ENCODE measurements at places on chromosomes 5 and 9.

DNA sequence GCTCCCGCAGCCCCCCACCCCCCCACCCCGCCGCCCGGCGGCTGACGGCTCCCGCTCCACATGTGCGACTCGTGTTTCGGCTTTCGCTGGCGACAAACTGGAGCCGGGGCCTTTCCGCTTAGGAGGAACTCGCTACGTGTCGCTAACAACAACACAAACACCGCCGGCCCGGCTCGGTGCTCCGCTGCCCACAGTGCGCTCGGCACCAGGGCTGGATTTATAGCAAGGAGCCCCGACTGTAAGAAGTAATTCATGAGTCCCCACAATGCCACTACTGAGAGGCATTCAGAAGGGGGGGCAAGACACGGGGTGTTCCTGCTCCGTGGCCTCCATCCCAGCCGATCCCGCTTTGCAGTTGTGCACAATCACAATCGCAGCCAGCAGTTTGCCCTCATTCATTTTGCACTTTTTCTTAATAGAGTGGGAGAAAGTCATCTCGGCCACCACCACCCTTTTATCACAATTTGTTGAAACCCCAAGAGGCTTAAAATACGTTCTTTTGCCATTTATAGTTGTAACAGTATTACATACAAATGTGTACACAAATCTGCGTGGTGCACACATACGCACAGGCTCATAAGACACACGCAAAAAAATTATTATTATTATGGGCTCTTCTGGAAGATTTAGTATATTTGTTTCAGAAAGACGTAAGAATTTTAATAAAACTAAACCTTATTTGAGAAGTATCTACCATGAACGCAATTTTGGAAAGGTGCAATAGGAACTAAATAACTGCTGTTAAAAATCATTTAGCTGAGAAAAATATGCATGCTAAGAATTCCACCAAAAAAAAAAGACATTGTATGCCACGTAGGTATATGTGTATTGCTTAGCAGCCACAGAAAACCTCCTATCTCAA, 48.1 kb downstream of the EBF1 start:
- DNase-seq: no peak

GRCh38 chr5:179080724-179081123, 20.6 kb downstream of the ZNF354C start:
- DNase-seq: no peak

DNA sequence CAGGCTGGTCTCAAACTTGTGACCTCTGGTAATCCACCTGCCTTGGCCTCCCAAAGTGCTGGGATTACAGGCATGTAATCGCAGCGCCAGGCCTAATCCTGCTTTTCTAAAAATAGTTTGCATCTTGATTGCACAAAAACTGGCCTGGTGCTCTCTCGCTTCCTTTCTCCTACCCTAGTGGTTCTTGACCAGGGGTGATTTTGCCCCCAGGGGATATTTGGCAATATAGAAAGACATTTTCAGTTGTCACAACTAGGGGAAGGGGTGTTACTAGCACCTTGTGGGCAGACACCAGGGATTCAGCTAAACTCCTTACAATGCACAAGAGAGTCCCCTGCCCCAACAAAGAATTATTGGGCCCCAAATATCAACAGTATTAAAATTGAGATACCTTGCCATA, 139.8 kb downstream of the DROSHA start:
- DNase-seq: no peak

DNA sequence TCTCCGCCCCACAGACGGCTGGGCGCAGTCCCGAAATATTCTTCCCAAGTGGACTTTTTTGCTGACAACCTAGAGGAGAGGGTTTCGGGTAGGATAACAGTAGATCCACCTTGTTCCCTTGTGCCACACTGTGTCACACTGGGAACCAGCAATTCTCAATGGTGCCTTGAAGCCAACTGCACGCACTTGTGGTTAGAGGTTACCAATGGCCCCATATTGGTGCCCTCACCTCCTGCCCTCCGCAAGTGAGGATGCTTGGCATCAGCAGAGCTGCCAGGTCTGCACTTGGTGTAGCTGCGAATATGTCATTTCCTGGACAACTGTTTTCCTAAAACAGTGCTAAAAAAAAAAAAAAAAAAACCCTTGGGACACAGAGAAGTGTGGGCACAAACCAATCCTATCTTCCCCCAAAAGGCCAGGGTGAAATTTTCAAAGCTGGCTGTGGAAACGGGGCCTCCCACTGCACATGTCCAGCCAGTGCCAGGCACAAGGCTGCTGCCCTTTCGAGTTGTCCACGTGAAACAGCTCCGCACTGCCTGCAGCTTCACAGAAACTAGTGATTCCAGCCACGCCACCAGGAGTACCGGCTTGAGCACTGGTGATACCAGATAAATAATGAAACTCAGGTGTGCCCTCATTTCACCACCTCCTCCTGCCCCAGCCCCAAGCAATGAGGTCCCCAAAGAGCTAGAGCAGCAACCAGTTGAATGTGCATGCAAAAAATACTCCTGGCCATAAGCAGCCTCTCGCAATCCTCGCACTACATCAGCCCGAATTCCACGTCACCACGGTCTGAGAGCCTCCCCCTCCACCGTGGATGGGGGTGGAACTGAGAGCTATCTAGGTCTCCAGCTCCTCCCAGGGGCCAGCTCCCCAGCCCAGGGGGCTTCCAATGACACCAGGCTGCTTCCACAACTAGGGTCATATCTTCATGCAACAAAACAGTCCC, 51.2 kb downstream of the USP20 start:
- DNase-seq: no peak

DNA sequence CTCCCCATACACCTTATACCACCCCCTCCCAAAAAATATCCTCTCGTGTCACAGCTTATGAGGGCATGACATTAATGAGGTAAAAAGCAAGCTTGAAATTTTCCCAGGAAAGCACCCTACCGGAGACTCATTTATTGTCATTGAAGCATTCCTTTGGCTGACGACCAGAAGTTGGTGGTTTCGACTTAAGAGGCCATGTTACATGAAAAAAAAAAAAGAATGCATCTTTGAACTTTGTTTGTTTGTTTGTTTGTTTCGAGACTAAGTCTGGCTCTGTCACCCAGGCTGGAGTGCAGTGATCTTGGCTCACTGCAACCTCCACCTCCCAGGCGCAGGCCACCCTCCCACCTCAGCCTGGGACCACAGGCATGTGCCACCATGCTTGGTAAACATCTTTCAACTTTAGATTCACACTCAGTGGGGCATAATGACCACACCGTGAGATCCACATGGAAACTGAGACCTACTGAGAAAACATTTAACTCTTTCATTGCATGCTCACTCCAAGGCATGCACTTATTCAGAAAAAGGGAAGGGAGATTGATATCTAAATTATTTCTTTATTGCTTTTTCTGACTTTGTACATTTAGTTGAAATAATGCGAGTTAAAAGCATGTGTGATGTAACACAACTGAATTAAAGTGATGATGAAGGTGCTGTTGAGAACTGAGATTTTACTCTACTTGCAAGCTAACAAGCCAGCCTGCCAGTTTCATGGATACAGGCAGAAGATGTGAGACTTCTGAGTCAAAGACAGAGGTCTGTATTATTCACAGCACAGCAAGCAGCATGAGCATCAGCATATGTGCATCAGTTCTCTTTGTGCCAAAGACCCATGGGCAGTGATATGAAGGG, 5.1 kb upstream of the RAB14 start:
- no peak for DNase-seq

DNA sequence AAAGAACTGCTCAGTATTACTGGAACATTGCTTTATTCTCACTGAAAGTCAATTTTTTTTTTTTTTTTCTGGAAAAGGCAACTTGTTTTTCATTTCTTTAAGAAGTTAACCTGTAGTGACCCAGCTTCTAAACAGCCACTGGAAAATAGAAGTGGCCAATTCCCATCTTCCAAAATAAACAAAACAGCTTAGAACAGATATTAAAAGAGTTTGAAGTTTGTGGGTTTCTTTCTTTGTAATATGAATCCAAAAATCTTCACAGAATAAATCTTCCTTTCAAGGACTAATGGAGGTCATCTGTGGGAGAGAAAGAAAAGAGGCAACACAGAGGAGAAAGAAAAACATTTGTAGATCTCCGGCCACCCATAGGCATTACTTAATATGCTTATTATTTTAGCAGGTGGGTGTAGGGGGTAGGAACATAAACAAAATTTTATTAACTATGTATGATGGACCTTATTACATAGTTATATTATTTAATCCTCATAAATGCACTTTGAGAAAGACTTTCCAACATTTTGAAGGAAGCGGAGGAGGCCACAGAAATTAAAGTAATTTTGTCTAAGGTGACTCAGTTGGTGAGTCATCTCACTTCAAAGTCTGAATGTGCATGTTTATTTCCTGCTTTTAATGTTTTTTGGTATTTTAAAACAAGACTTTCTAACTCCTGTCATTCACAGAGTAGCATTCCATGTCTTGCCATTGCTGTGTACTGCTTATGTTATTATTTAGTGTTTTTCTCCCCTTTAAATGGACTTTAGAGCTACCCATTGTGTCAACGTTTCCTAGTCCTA, 1791.8 kb upstream of the WWC1 start:
- no peak for DNase-seq

DNA sequence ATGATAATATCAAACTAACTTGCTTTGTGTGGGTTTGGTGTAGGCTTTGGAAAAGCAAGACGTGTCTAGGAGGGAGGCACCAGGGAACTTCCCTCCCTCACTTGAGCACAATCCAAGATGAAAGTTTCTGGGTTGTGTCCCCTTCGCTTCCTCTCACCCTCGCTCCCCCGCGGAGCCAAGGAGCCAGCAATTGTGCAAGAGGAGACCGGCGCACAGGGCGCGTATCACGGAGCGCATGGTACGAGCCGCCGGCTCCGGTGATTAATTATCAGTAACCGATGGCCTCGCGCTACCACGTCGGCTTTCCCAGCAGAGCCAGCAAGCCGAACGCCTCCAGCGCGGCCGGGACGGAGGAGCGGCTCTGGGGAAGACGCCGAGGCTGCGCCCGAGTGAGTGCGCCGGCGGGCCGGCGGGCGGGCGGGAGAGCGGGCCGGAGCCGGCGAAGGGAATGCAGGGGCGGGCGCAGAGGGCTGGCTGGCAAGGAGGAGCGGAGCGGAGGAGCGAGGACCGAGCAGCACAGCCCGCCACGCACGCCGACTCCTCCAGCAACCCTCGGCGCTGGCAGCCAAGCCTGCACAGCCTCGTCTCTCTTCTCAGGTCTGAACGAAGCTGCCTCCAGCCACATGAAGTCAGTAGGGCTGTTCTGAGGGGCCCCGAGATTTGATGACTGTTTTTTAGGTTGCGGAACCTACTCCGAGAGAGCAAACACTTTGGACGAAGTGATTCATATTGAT, 143.6 kb downstream of the BNC2 start:
- no peak for DNase-seq

DNA sequence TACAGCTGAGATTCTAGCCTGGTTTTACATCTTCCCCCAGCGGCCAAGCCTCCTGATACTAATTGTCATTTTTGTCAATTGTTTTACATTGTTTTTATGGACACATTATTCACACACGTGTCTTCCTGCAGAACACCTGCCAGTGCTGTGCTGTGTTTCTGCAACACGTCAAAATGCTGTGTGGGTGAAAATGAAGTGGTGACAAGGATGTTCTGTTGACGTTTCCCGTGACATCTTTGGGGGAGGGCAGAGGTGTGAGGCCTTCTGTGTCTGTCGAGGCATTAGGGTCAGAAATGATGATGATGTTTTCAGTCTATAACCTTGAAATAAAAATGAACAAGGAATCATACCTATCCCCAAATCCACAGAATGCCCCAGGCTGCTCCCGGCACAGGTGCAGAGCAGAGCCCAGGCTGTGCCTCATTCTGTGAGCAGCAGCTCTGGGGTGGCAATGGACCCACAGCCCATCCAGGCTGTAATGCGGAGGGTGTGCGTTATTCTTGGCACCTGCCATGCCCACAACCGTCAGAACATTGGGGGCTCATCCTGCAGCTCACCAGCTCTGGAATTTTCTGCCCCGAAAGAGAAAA, 23.6 kb upstream of the CEP72 start:
- DNase-seq: no peak

DNA sequence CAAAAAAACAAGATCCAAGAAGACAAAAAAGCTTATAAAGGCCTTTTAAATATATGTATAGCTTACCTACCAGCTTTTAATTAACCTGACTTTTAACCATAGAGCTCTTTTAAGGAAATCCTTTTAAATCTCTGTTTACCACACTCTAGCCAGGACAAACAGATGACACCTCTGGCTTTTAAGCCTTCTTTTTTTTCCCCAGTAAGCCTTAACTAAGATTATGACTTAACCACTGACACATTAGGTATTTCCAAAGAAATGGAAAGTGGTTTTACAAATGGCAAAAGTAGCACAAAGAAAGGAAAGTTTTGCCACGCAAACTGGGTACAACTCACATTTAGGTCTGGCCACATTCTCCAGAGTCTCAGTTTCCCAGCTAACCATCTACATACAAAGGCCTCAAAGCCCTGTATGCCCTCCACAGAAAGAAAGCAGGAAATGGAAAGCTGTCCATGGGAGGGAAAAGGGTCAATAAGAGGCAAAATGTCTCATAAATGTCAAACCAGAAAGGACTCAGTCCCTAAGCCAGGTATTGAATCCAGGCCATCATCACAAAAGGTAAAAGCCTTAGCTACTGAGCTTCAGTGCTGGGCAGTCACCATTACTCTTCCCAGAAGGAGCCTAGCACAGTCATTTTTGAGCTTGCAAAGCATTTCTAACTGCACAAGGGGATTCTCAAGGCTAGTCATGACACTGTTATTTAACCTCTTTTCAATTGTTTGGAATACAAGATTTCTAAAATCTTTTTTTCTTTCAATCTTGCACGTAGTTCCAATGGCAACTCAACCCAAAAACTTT, 19.7 kb downstream of the TMEM161B start:
- no peak for DNase-seq

- DNase-seq: no peak
Measured at GRCh38 chr5:147851578-147851977, 20.1 kb upstream of the SPINK1 start.

DNA sequence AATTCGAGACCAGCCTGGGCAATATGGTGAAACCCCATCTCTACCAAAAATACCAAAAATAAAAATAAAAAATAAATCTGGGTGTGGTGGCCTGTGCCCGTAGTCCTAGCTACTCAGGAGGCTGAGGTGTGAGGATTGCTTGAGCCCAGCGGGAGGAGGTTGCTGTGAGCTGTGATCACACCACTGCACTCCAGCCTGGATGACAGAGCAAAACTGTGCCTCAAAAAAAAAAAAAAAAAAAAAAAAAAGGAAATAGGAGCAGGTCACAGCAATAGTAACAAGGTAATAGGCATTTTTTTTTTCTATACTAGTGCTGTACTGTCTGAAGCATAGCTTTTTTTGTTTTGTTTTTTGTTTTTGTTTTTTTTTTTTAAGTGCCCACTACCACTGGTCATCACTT, 5.8 kb downstream of the LRRC70 start:
- no peak for DNase-seq

Data from GM18507 (cell line).